CD4-positive, alpha-beta T cell treated with Interleukin-12 subunit alpha and Interleukin-12 subunit beta, for 1 hour (primary cell): ENCODE measurements at places on chromosomes 7 and 10.

DNA sequence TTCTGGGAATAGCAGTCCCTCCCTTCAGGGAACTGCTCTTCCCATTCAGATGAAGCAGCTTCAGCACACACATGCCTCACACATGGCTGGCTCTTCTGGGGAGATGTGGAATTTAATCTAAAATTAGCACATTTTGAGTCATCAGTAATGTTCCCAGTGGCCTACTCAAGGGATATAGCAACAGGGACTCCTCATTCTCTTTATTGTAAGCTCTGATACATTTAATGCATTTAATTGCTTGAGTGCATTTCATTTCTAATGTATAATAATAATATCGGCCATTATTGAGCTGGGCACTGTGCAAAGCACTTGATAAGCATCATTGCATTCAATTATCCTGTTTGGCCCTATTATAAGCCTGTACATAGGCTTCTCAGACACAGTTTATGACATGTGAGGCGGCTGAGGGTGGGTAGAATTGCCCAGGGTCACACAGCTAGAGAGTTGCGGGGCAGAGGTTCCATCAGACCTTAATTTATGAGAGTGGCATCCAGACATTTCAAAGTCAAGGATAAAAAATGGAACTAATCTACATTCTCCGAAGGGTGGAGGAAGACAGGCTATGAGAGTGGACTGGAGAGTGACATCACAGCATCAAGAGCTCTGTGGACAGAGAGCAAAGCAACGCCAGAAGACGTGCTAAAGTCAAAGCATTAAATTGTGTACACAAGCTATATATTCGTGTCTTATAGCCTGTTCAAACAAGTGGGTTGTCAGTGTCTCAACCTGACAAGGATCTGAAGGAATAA, 76.8 kb downstream of the LANCL2 start:
- DNase-seq: no peak

DNA sequence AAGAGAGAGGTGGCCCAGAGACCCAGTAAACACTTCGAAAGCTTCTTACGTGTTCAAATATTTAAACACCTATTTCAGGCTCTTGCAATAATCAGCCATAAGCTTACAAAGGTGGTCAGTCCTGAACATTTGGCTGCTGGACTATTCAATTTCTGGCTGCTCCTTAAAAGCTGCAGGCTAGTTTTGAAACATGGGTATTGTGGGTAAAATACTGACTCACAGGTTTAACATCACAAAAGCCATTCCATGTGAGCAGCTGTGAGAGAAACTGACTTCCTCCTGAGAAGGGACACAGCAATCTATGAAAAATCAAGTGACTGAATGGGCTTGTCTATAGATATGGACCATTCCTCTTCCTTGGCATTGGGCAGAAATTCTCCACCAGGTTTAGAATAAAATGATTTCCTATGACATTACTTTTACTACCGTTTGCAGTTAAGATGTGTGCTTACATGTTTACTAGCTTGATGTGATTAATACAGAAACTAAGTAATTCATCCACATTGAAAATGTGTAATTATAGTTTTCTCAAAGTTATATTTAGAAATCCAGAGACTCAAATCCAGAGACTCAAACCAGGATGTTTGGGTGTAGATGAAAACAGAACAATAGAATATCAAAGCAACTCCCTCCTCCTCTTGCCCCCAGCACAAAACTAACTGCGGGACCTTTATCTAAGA, 252.3 kb downstream of the GATA3 start:
- DNase-seq: no peak

GRCh38 chr10:117135026-117135372, 3.1 kb downstream of the VAX1 start:
- DNase-seq: no peak

GRCh38 chr7:29924006-29924405, 65.6 kb downstream of the SCRN1 start:
- no peak for DNase-seq

DNA sequence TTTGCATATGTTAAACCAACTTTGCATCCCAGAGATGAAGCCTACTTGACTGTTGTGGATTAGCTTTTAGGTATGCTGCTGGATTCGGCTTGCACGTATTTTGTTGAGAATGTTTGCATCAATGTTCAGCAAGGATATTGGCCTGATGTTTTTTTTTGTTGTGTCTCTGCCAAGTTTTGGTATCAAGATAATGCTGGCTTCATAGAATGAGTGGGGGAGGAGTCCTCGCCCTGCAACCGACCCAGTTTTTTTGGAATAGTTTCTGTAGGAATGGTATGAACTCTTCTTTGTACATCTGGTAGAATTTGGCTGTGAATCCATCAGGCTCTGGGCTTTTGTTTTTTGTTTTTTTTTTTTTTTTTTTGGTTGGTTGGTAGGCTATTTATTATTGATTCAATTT, 147.9 kb downstream of the AHR start:
- DNase-seq: no peak

- DNase-seq: no peak
These were observed 108.6 kb downstream of the ARHGAP22 start for GRCh38 chr10:48496105-48496830.

DNA sequence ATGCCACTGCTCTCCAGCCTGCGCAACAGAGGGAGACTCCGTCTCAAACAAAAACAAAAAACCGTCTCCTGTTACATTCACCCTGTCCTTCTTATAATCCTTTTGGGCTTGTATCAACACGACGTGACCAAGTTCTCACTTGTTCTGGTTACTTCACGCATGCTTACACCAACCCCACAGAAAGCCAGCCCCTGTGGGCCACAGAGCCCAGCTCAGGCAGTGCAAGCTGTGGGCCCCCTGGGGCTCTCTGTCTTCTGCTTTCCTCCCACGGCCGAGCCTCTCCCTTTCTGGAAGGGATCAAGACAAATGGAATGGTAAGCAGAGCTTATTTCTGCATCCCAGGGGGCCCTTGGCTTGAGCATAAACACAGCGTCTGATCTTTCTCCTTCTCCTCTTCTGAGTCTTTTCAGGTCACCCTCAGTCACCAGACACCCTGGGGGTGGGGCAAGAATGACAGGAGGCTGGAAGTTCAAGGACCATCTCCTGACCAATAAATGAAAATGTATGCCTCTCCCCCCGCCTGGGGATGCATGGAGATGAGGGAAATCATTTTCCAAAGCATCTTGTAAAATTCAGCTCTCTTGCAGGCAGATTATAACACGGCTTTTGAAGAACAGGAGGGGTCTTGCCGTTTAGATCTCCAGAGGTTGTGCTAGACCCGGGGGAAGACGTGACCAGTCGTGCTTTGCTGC, 19.0 kb upstream of the TRIM56 start:
- no peak for DNase-seq

- DNase-seq: no peak
These were observed 10.1 kb upstream of the SEMA3A start for GRCh38 chr7:84204655-84205054.

GRCh38 chr7:54563329-54563916, 21.2 kb downstream of the VSTM2A start:
- DNase-seq: no peak

GRCh38 chr7:6022707-6023106, 8.5 kb upstream of the ANKRD61 start:
- no peak for DNase-seq
